Metanephros (tissue), 2 donors: ENCODE measurements at places on chromosomes 2 and 18. TPM values are rescaled to one million over a fixed set of nuclear protein-coding genes. Genes with fewer than 3 reads are reported as not detected.

Gene C2orf78
- total RNA-seq = not detected

Gene FSIP2
- 2.6 TPM for total RNA-seq

Gene ABCG5
- total RNA-seq = 0.18 TPM

Gene HK2
- total RNA-seq = 18.7 TPM

Gene POTEJ
- total RNA-seq = 0.12 TPM

Gene LDLRAD4
- total RNA-seq = 43.7 TPM

Gene UGT1A3
- total RNA-seq = not detected

Gene ESCO1
- 16.4 TPM for total RNA-seq

Gene UGT1A1
- 0.18 TPM for total RNA-seq

Gene IL36G
- total RNA-seq = not detected

Gene KIF5C
- 3.6 TPM for total RNA-seq

Gene C2orf80
- total RNA-seq = not detected

Gene ATOH8
- 24.5 TPM for total RNA-seq

Gene RNF125
- total RNA-seq = 5.3 TPM

Gene CHRND
- total RNA-seq = 5.5 TPM

Gene SLC14A1
- 14.9 TPM for total RNA-seq

Gene FBXO36
- 7.2 TPM for total RNA-seq

Gene BOK
- 28.4 TPM for total RNA-seq
